ENCODE measurements at places on chromosomes 2 and 18.

DNA sequence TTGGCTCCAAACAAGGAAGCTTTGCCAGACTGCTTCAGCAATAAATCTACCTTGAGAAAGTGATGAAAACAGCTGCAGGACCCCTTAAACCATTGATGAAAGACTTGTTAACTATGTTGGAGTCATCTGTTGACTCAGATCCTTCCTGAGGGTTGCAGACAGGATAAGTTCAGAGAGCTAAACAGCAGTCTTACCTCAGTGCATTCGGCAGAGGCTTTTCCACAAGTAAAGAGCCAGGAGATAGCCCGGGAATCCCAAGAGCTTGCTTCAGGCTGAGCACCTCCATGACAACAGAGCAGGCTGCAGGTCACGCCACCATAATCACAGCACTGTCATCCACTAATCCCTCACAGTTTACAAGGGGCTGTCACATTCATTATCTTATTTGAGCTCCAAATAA is 23.7 kb downstream of the KIAA2012 start:
- DNase-seq, result no peak

GRCh38 chr2:65479524-65479923 is 47.1 kb upstream of the SPRED2 start:
- DNase-seq, result no peak

GRCh38 chr2:42513252-42513918 is 19.6 kb upstream of the KCNG3 start:
- no peak for DNase-seq

DNA sequence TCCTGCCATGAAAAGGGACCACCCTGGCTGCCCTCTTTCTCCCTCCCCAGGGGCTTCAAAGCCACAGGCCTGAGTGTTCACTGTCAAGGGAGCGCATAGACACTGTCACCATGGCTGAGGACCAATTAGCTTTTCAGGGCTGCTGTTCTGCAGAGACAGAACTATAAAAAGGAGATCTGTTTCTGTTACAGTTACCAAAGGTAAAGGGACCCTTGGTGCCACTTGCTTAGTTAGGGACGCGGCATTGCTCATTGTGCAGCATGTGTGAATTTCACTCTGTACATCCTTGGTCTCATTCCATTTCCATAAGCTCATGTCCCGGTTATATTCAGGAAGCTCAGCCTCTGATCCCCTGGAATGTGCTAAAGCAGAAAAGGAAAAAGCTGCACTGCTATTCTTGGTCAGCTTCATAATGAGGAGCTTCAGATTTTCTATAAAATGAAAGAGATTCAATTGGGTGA is 55.5 kb upstream of the RNF152 start:
- DNase-seq, result no peak

Measured in stimulated activated CD8-positive, alpha-beta memory T cell treated with anti-CD3 and anti-CD28 coated beads, Interleukin-15, amount 100 ng/mL, for 1 hour (primary cell).